ENCODE measurements at places on chromosomes 5 and 9.

DNA sequence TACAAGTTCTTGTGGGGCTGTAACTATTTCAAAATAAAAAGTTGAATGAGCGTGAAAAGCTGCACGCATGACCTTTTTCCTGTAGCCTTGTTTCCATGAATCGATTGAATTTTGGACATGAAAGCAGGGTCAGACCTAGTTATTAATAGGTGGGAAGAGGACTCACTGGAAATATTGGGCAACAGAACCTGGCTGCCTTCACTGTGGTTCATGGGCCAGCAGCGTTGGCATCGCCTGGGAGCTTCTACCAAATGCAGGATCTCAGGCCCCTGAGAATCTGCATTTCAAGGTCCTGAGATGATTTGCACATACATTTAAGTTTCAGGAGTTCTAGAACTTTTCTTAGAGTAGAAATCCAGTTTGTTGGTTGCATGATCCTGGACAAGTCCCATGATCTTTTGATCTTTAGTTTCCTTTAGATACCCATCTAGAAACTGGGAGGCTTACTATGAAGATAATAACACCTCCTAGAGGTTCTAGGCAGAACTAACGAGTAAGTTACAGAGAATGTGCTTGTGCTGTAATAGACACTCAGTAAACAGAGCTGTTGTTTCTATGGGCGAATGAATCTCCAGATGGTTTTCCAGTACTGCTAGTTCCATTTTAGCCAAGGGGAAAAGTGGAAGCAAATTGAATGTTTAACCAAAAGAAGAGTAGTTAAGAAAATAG is 12.4 kb downstream of the ANKRD33B start:
- DNase-seq: no peak

- no peak for DNase-seq
Observed at GRCh38 chr5:371811-372555, 50.5 kb downstream of the AHRR start.

- DNase-seq: no peak
Observed at GRCh38 chr9:517993-518392, 303.3 kb downstream of the DOCK8 start.

DNA sequence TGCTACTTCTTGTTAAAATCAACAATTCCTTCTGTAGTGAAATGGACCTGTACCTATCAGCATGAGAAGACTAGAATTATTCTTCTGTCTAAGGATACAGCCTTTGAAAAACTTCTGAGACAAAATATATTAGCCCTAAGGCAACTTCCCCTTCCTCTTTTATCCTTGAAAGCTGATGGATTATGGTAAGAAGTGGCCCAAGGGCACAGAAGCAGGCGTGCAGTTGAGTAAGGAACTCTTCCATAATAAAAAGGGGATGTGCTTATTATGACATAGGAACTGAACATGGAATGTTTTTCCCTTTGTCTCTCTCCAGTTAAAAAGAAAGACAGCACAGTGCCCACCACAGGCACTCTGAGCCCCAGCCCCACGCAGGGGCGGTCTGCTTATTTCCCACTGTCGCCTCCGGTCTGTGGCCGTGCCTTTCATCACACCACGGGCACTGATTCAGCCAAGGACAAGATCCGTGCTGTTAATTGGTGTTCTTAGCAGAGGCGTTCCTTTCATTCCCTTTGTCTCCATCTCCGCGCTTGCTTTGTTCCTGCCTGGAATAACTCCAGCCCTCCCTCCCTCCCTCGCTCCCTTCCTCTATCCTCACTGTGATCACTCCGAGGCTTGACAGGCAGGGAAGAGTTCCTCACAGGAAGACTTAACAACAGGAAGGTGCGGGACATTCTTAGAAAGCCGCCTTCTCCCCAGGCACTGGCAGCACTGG is 135.9 kb upstream of the OTULINL start:
- DNase-seq: no peak

GRCh38 chr5:150278916-150279315 is 10.7 kb downstream of the CAMK2A start:
- no peak for DNase-seq

- DNase-seq: no peak
Observed at GRCh38 chr5:173707392-173707791, 90.9 kb upstream of the BOD1 start.

DNA sequence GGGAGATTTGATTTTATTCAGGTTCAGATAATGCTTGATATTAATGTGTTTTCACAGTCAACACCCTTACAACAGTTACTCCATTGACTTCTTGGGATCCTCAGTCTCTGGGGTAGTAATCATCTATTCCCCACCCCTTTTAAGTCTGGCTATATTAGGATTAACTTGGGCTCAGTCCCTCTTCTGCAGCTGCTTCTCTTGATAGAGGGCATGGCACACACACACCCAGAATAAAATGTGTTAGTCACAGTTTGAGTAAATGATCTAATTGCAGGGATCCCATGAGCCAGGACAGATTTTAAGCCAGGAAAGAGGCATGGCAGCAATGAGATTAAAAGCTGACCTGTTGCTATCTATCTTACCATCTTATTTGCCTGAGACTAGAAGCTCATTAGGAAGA is 53.7 kb upstream of the VLDLR start:
- DNase-seq: no peak

DNA sequence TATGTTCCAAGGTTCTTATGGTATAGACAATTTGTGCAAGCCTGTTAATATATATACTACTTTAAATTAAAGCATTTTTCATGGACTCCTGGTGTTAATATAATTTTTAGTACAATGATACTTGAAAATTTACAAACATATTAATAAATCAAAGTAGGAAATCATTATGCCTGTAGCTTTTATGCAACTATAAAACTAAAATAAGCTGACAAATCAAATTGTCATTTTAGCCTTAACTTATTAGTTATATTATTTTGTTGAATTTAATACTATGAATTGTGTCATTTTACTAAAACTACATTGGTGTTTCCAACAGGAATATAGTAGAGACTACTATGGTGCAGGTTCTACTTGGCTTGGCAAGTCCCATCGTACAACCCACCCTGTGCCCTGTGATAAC is 96.0 kb downstream of the MED10 start:
- DNase-seq: no peak

- DNase-seq: no peak
Observed at GRCh38 chr9:83655433-83655832, 32.5 kb downstream of the IDNK start.

- DNase-seq: peak; percentile 4
Observed at GRCh38 chr9:74556685-74557084, 59.5 kb downstream of the RORB start.

DNA sequence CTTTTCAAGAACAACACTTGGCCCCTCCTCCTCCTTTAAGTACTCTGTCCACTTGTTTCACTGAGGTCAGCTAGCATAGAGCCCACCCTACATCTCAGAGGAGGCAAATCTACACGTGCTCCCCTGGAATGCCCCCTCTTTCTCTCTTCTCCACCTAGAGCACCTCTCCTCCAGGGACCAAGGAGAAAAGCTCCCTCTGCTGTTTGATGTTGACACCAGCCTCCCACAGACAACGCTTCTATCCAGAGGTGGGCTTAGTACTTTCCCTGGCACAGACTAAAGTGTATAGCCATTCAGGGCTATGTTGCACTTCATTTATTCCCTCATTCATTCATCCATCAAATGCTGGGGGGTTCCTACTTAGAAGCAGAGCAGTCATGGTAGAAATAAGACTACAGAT is 68.2 kb upstream of the TAF1L start:
- DNase-seq: no peak

DNA sequence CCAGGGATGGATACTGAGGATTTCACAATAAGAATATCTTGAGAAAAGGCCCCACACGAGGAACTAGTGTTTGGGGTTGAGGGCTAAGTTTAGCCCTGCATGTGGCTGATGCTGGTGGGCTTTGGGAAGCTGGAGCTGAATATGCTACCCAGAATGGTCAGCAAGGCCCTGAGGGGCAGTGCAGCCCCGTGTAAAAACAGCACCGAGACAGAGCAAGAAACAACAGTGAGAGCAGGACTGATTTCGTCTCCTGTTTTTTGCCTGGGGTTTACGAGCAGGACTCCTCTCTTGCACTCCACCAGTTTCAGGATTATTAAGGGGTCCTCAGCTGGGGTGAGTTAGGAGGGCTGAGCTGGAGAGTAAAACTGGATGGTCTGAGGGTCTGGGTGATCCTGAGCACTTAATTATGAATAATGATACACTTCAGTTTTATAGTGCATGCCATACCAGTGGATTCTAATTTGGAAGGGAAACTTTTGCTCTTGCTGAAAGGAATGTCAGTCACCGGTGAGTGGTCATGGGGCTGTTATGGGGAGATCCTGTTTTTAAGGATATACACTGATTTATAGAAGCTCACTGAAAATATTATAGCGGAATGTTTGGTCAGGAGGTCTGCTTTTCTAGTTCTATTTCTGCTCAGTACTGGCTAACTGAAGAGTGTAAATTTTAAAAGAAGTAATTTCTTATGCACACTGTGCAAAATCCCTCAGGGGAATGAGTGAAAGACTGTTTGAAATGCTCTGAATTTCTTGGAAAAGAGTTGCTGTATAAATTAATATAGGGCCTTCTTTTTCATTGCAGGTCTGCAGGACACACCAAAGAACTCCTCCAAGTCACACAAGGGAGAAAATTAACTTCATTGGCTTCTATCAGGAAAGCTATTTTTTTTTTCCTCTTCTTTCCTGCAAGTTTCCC is 42.7 kb upstream of the NFIB start:
- no peak for DNase-seq

- no peak for DNase-seq
Observed at GRCh38 chr9:112725961-112726360, 8.0 kb upstream of the INIP start.

DNA sequence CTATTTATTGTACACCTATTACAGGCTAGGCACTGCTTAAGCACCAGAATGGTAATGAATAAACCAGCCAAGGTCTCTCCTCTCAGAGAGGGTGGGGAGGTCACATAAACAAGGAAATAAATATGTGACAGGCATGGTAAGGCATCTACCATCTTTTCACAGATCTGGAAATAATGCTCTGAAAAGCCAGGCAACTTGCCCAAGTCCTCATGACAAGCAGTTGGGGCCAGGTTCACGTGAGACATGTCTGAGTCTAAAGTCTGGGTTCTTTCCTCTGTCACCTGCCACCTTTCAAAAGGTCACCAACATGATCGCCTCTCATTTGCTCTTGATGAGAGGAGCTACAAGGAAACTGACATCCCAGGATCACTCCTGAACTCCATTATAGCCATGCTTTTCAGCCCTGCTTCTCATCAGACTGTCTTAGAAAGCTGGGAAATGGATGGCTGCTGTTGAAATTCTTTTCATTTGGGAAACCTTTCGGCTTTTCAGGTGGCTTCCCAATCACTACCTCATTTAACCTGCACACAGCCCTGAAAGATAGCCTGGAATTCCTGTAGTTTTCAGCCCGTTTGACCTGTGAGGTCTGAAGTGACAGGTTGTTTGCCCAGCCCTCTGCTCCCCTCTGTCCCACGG is 123.1 kb downstream of the CRB2 start:
- DNase-seq: no peak

GRCh38 chr9:130872093-130872492 is 24.5 kb downstream of the QRFP start:
- no peak for DNase-seq

GRCh38 chr9:114995681-114996221 is 65.4 kb upstream of the TNFSF8 start:
- DNase-seq: no peak

GRCh38 chr5:62720031-62720441 is 141.4 kb downstream of the LRRC70 start:
- DNase-seq: peak; percentile 7

GRCh38 chr9:15086156-15086763 is 176.0 kb upstream of the FREM1 start:
- DNase-seq: no peak

- no peak for DNase-seq
Observed at GRCh38 chr9:72089451-72090130, 29.2 kb upstream of the C9orf57 start.

DNA sequence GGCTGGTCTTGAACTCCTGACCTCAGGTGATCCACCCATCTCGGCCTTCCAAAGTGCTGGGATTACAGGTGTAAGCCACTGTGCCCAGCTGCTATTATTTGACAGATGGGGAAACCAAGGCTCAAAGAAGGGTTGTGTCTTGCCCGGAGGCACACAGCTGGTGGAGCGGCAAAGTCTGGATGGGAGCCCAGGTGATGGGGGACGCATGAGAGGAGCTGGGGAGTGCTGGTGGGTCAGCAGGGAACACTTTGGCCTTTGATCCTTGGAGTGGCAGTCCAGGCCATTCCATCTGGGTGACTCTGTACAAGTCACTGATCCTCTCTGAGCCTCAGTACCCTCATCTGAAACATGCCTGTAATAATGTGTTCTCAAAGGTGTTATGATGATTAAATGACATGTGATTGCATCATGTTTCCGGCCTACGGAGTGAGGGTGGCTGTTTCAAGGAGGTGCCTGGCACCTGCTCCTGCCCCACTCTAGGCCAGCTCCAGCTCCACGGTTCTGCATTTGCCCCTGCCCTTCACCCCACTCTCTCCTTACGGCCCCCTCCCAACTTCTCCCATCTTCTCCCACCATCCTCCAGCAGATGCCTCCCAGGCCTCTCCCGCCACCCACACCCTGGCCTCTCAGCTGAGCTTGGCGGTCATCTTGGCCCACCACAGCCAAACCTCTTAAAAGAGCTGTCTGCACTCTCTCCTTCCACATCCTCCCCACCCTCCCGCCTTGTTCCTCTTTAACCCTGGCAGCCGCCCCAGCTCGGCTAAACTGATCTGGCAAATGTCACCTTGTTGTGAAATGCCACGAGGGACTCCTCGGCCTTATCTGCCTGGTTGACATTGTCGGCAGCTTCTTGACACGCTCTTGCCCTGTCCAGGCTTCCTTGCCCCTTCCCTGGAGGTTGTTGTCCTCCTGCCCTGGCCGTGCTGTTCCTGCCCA is 5.5 kb upstream of the DBN1 start:
- DNase-seq: no peak

DNA sequence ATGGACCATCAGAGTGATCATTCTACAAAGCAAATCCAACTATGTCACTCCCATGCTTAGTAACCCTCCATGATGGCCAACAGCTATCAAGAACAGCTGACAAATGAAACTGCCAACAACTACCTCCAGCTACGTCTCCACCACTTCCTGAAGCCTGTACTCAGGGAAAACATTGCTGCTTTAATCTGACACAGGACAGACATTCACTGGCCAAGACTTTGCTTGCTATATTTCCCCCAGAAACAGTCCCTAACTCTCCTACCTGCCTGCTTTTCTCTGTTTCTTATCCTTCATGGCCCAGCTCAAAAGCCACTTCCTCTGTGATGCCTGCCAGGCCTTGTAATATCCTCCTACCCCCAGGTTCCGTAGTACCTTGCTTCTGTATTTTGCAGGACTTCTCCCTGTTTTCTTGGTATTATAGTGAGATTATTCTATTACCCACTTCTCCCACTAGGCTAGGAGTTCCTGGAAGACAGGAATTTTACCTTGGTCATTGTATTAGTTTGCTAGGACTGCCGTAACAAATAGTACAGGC is 14.7 kb upstream of the RAB14 start:
- DNase-seq: no peak

- DNase-seq: no peak
Observed at GRCh38 chr5:111848476-111848875, 91.5 kb upstream of the NREP start.

DNA sequence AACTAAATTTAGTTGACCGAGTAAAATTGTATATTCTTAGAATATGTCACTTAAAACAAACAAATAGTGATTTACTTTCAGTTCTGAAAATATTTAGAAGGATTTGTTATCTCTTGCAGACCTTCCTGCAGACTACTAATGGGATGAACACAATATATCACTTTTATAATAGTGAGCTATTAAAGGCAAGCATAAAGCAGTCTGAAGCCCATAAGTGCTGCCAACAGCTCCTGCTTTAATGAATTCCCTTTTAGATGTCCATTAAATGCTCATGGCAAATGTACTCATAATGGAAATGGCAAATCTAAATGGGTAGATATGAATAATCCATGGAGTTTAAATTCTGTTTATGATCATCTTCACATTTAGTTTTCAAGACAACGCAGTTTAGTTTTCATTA is 170.2 kb downstream of the RANBP17 start:
- no peak for DNase-seq

Data from activated T-cell treated with anti-CD3 and anti-CD28 coated beads for 48 hours (primary cell).